H1 (cell line): ENCODE measurements at places on chromosomes 5 and 9. TPM values are rescaled to one million over a fixed set of nuclear protein-coding genes. Genes with fewer than 3 reads are reported as not detected.

Gene OTULINL
- 7.7 and 8.3 TPM in 2 replicates for total RNA-seq

Gene ZNF300
- 15.2 and 15.8 TPM in 2 replicates for total RNA-seq

Gene SURF6
- total RNA-seq = 23.7 and 26.7 TPM in 2 replicates

DNA sequence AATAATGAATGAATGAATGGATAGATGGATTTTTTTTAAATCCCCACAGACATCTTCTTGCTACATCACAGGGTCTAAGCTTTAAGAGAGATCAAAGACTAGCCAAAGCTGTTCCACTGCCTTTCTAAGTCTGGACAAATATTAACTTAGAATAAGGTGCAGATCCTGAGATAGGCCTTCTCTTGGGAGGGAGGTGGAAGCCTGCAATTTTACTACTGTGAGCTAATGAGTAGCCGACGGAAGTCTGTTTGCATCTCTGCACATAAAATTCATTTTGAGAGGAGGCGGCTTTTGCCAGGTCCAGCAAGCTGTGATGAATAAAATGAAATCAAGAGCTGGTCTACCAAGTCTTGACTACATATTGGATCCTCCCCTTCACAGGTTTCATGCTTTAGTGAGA is 484.9 kb downstream of the TMEM38B start:
- no peak for DNase-seq

Gene RIMOC1
- 33.4 and 35.1 TPM in 2 replicates for total RNA-seq

Gene LCN15
- total RNA-seq = 0.47 and 0.61 TPM in 2 replicates

Gene PCDHGB1
- total RNA-seq = 2.8 and 3.9 TPM in 2 replicates

- no peak for DNase-seq
Observed at GRCh38 chr5:54620141-54620933, 102.8 kb downstream of the SNX18 start.

Gene SLC22A4
- 0.54 and 0.60 TPM in 2 replicates for total RNA-seq

GRCh38 chr9:2676466-2676865 is 40.8 kb upstream of the KCNV2 start:
- no peak for DNase-seq

Gene SPINK4
- not detected in 2 replicates for total RNA-seq

Gene NR5A1
- 0.42 and 0.58 TPM in 2 replicates for total RNA-seq

DNA sequence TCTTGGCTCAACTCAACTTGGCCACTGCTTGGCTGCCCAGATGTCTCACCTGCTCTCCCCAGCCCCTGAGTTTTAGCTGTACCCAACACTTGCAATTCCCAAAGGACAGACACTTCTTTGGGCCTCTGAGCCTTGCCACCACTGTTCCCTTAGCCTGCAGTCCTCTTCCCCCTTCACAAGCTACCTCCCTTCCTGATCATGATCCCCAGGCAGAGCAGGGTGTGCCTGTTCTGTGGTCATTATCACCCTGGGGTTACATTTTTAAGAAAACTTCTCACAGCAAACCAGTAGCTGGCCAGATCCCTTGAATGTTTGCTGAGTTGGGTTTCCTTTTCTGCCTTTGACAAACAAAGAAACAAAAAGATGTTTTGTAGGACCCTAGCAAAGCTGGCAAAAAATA is 87.5 kb upstream of the PRRC1 start:
- DNase-seq = no peak

Gene ZBTB6
- 9.3 and 10.0 TPM in 2 replicates for total RNA-seq

Gene SVEP1
- 0.36 and 0.37 TPM in 2 replicates for total RNA-seq

Gene LPAR1
- total RNA-seq = 3.4 and 3.8 TPM in 2 replicates

Gene IL3
- total RNA-seq = not detected in 2 replicates

GRCh38 chr9:83714329-83714728 is 6.6 kb upstream of the UBQLN1 start:
- no peak for DNase-seq

GRCh38 chr9:116685166-116685565 is 1.9 kb upstream of the TRIM32 start:
- DNase-seq = no peak

DNA sequence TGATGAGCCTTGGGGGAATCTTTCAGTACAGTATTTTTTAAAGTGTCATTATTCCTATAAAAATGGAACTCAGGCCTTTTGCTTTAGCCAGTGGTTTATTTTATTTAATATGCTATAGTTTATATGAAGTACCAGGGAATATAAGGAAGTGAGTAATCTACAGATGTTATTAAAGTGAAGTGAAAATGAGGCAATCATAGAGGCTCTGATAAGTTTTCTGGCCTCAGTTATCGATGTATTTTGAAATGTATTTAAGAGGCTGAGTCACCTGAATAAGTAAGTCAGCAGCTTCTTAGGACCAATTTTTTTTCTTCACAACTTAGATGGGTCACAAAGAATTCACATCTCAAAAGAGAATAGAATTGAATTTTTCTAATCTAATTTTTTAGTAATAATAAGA is 829.0 kb downstream of the DNAH5 start:
- DNase-seq = no peak

- no peak for DNase-seq
Observed at GRCh38 chr5:25295067-25295466, 650.3 kb upstream of the CDH10 start.

DNA sequence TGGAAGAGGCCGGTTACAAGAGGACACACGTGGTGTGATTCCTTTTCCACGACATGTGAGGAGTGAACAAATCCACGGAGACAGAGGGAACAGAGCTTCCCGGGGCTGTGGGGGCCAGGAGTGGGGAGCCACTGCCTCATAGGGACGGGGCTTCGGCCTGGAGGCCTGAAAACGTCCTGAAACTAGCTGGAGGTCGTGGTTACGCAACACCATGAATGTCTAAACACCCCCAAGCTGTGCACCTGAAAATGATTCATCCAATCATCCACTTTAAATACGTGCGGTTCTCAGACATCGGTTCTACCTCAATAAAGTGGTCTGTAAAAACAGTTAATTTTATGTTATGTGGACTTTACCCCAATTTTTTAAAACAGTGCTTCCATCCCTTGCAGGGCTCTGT is 65.3 kb upstream of the PPP1R26 start:
- DNase-seq = no peak

GRCh38 chr5:39730006-39730405 is 305.2 kb upstream of the DAB2 start:
- DNase-seq = no peak

DNA sequence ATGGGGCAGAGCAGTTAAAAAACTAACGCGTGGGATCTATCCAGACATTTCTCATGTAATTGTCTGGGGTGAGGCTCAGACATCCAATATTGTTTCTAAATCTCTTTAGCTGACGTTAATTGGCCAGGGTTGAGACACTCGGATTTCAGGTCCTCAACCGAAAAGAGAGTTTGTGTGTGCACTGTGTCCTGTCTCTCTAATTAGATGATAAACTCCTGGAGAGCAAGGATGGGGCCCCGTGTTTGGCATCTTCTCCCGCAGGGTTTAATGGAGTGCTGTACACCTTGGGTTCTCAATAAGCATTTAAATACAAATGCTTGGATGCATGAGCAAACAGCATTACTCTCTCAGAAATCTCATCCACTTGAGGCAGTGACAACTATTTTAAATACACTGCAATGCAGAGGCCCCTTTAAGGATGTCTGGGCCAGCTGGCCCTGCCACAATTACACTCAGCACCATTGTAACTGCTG is 139.6 kb downstream of the MTX3 start:
- DNase-seq = no peak

- no peak for DNase-seq
Observed at GRCh38 chr5:129909225-129909624, 5.0 kb downstream of the CHSY3 start.

DNA sequence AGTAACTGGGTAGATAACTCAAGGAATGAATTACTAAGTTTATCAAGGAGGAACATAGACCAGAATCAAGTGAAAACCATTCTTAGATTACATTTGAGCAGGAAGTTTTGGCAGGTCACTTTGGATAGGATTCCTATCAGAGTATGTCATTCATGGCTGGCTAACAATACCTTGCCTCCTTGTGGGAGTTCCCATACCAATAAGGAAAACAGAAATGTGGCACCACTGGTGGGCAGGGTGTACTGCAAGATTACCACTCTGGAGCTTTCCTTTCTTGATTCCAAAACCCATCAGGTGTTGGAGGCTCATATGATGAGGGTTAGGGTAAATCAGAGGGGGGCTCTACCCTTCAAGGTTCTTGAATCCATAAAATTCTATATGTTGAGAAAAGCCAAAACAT is 18.6 kb upstream of the SPATA31D1 start:
- DNase-seq = no peak

- DNase-seq = no peak
Observed at GRCh38 chr5:78504704-78505677, 143.6 kb downstream of the LHFPL2 start.

- no peak for DNase-seq
Observed at GRCh38 chr9:13923381-13923780, 390.6 kb downstream of the NFIB start.

Gene DMRT3
- total RNA-seq = not detected in 2 replicates

DNA sequence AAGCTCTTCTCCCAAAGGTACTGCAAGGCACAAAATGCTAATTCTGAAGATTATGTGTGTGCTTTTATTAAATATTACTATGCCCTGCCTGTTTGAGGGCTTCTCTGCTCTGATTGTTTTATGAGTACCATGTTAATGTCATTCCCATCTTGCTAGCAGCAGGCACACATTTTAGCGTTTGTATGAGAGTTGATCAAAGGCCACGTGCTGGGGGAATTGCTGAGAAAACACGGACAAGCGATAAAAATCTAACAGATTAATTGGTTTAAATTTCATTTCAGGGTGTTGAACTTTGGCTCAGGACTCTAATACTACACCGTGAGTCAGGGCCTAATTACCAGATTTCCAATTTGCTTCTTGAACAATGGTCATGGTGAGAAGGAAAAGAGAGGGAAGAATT is 298.4 kb downstream of the EBF1 start:
- DNase-seq = no peak
